ENCODE measurements at places on chromosomes 1 and 21. TPM values are rescaled to one million over a fixed set of nuclear protein-coding genes. Genes with fewer than 3 reads are reported as not detected.

Gene ERICH3
- not detected for total RNA-seq

Gene CA6
- total RNA-seq, result not detected

Gene SLC35F3
- not detected for total RNA-seq

- DNase-seq, result peak; percentile 66
These were observed 481 bp downstream of the CCDC163 start for GRCh38 chr1:45499415-45499769.

- DNase-seq, result no peak
These were observed 276.1 kb downstream of the PTBP2 start for GRCh38 chr1:96997717-96998116.

GRCh38 chr1:48405400-48405799 is 66.6 kb downstream of the SPATA6 start:
- DNase-seq, result no peak

DNA sequence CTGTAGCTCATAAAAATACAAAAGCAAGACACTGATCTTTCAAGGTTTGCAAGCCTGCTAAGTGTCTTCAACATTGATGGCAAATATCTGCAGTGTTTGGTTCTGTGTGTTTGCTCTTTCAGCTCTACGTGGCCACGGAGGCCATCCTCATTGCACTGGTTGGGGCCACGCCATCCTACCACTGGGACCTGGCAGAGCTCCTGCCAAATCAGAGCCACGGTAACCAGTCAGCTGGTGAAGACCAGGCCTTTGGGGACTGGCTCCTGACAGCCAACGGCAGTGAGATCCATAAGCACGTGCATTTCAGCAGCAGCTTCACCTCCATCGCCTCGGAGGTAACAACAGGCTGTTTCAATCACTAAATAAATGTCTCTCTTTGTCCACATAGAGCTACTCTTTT is 15.6 kb downstream of the SLC22A15 start:
- DNase-seq, result no peak

Gene KCNA2
- total RNA-seq, result not detected

- no peak for DNase-seq
These were observed 32.8 kb upstream of the PKP1 start for GRCh38 chr1:201250326-201251011.

DNA sequence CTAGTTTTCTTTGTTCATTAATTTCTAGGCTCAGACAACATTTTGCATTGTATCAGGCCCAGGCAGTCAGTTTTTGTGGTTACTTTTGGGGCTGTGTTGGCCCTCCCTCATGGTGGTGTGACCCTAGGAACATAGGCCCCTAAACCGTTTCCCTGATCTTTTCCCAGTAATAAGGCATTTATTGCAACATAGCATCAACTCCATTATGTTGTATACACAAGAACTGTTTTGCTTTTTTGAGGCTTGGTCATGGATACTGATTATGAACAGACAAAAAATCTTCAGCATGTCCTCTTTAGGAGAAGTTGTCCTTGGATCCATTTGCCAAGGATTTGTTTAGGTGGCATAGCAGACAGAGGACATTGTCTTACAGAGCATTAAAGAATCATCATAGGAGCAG is 10.3 kb downstream of the B3GALT2 start:
- no peak for DNase-seq

- no peak for DNase-seq
These were observed 636 bp upstream of the CAMK2N1 start for GRCh38 chr1:20486457-20487235.

DNA sequence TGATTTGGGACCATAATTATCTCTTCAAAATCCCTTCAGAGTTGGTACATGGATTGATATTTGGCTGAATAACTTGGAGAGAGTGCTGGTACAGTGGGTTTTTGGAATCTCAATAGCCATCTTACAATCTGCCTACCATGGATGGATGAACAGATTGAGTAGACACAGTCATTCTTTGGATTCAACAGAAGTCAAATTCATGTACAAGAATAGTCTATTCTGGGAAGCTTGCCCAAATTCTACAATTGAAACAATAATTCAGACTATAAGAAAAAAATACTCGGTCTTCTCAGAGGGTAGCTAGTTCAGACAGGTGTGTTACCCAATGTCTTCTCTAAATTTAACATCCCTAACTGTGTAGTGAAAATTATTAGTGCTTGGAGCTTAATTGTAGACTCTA is 574.0 kb downstream of the LRRIQ3 start:
- DNase-seq, result no peak

GRCh38 chr1:21801100-21801499 is 11.0 kb upstream of the LDLRAD2 start:
- DNase-seq, result no peak

DNA sequence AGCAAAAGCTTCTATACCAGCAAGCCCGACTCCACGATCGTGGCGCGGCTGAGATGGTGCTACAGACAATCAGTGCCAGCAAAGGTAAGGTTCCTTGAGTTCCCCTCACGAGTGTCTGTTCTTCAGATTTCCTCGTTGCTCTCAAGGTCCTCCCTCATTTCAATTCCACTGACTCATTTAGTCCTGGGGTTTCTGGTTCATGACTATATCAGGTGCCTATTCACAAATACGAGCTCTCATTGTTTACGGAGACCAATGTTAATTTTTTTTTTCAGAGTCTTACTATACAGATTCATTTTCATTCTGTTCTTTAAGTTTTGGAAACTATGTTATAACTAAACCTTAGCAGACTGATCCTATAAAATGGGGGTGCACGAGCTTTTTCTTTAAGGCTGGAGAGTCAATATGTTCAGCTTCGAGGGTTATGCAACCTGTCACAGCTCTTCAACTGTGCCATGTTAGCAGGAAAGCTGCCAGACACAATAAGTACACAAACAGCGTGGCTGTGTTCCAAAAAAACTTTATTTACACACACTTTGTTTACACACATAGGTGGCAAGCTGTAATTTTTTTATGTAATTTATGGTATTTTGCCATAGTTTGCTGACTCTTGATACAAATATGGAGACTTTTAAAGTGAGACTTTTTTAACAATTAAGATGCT is 134.3 kb downstream of the ZP4 start:
- DNase-seq, result no peak

DNA sequence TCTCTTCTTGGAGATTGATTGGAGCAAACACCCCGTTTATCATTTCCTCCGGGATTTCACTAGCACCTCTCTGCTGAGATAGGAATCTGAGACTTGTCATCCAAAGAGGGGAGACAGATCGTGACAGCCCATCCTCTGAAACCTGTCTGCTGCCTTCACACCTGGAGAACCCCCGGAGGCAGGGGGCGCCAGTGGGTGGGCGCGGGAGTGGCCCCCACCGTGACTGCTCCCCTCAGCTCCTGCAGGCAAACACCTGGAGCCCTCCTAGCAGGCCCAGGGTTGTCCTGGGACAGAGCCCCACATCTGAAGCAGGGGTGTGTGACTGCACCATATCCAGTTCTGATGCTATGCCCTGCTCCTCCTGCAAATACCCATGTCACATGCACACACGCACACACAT is 209.5 kb upstream of the POU3F1 start:
- DNase-seq, result no peak

DNA sequence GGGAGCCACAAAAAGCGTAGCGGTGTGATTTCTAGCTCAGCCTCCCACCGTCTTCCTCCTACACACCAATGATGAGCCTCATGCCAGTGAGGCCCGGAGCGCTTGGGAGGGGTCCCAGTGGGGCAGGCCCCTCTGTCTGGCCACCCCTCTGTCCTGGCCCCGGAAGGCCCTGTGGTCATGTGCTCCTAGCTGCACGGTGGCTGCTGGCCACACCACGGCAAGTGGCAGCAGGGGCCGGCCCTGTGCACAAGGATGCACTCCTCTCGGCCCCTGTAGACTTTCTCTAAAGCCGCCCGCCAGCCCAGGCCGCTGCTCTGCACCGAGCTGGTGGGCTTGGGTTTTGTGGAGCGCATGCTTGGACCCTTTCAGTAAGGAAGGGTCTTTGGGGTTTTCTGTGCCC is 53.6 kb downstream of the KCNAB2 start:
- no peak for DNase-seq

- DNase-seq, result peak; percentile 85
These were observed 151.2 kb downstream of the DMRTA2 start for GRCh38 chr1:50271968-50272578.

GRCh38 chr1:173853074-173853473 is 14.7 kb downstream of the GAS5 start:
- no peak for DNase-seq

DNA sequence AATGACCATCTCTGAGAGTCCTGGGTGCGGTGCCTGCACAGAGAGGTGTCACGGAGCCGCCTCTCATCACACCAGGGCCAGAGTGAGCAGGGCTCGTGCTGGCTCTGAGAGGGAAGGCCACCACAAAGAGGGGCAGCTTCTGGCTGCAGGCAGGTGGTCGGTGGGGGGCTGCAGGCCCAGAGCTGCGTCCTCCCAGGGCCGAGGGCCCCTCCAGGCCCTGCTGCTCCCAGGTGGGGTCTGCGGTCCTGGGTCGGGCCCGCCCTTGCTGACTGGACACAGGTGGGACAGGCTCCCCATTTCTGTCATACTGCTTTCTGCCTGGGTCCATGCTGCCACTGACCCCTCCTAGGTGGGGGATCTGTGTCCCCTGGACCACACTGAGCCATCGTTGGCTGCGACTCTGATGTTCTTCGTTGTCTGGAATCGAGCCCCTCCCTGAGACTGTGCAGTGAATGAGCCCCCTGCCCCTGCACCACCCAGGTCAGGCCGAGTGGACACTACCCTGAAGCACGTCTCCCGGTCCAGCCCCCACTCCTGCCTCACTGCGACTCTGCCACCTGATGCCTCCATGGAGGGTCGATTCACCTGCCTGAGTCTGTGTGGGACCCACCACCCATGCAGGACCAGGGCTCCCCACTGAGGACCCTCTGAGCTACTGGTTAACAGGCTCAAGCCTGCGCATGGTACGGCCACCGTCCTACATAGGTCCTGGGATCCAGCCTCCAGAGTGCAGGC is 332.0 kb upstream of the VAMP3 start:
- DNase-seq, result no peak

DNA sequence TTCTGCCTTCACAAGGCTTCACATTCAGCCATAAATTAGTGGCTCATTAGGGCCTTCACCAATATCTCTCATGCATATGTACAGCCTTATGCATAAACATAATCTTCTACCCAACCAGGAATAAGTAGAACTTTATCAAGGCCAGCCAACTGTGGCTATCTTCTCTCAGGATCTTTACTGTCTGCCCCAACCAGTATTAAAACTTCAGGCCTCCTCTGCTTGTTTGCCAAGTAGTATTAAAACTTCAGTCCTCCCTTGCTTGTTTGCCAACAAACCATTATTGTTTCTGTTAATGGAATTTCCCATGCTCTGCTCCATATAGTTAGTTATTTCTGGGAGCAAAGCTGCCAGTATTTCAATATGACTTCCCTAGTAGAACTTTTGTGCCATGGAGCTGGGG is 80.1 kb downstream of the SLC5A9 start:
- no peak for DNase-seq

DNA sequence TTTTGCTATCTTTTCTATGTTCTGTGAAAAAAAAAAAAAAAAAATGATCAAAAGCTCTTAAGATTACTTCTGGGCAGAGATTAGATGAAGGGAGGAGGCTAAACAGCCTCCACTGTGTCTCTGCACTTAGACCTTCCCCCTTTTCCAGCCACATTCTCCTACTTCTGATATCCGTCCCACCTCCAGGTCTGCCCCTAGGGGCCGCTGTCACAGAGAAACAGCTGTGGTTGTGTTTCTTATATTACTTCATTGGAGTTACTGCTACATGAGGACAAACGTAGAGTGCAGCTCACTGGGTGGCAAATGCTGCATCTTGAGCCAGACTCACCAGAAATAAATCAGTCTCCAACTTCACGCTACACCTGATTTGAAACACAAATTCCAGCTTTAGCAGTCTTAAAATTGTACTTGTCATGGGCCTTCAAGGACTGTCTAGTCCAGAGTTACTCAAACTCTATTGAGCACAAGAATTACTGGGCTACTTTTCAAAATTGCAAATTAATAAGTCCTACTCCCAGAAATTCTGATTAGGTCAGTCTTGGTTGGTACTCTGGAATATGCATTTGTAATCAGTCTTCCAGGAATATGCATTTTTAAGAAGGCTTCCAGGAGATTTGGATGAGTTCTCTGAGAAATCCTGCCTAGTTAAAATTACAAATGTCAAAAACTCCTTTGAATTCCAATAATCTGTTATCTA is 125.2 kb upstream of the PTBP2 start:
- DNase-seq, result peak; percentile 76

GRCh38 chr1:16418823-16419425 is 18.3 kb downstream of the SPATA21 start:
- DNase-seq, result no peak

DNA sequence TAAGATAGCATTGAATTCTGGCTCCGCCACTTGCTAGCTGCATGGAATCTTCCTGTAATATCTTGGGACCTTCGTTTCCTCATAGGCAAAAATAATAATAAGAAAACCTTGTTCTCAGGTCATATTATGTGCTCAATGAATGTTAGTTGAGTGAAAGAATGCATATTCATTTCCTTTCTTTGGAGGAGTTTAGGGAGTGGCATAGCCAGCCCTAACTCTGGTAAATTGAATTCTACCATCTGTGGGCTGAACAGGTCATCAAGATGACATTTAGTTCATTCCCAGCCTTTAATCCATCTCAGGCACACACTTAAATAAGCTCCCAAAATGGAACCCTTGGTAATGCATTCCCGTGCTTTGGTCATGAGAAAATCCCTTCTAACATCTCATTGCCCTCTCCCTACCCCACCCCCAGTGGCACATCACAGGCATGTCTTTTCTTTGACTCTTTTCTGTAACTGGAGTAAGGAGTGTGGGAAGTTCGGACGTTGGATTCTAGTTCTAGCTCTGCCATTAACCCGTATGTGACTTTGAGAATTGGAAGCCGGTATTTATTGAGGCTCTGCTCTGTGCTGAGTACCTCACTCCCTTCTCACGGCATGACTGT is 13.2 kb upstream of the MYOG start:
- no peak for DNase-seq

Gene KRTAP12-3
- total RNA-seq, result not detected

DNA sequence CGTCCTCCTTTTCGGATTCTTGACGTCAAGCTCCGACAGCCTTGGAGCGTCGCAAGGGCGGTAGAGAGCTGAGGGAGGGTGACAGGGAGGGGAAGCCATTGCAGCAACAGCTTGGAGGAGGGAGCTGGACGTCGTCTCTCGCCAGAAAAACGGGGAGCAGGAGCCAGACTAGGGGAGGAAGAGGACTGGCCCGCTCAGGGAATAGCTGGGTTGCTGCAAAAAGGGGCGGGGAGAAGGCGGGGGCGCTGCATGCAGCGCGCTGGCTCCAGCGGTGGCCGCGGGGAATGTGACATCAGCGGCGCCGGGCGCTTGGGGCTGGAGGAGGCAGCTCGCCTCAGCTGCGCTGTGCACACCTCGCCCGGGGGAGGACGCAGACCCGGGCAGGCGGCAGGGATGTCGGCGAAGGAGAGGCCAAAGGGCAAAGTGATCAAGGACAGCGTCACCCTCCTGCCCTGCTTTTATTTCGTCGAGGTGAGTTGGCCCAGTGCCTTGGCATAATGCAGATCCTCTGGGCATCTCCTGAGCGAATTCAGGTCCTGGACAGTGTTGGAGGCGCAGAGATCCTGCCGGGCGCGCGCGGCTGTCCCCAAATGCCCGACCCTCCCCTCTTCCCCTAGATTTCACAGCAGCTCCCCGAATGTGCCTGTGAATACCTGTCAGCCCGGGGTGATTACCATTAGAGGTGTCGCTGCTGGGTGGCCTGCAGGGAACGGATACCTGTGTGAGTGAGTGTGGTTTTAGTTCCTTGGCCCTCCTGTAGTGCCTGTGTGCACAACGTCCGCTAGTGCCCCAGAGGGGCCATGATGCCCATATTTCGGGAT is at the start of gene PLPPR4:
Gene PLPPR4 (plus strand): TSS at position 292 of the 821 bp plus-strand sequence. CDS start 102 bp downstream, at position 394.
- no peak for DNase-seq

- DNase-seq, result no peak
These were observed 852.0 kb upstream of the ADAMTS5 start for GRCh38 chr21:27818847-27819246.

Gene FAM72A
- total RNA-seq, result 27.6 TPM

Gene ZNF593OS
- total RNA-seq, result not detected

Gene HAO2
- not detected for total RNA-seq

GRCh38 chr1:201145816-201146215 is 8.5 kb downstream of the TMEM9 start:
- DNase-seq, result no peak

Data from Karpas-422 (cell line).